Activated CD4-positive, CD25-positive, alpha-beta regulatory T cell treated with anti-CD3 and anti-CD28 coated beads, Interleukin-2, amount 50 U/mL, for 24 hours (primary cell): ENCODE measurements at places on chromosomes 13 and 19.
A peak's percentile ranks its signal among the peaks of the same experiment; 100 is the strongest.

DNA sequence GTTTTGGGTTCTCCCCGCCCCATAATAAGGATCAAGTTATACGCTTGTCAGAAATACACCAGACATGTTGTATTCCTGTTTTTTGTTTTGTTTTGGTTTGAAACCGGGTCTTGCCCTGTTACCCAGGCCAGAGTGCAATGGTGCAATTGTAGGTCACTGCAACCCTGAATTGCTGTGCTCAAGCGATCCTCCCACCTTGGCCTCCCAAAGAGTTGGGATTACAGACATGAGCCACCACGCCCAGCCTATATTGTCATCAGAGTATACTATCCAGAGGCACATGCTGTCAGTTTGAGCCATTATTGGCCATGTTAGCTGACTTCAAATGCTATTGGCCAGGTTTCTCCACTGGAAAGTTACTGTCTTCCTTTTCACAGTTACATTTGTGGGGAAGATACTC is 9.8 kb downstream of the SAFB start:
- ATAC-seq = no peak

- ATAC-seq = no peak
Observed at GRCh38 chr19:4396949-4397783, 3.2 kb downstream of the SH3GL1 start.

DNA sequence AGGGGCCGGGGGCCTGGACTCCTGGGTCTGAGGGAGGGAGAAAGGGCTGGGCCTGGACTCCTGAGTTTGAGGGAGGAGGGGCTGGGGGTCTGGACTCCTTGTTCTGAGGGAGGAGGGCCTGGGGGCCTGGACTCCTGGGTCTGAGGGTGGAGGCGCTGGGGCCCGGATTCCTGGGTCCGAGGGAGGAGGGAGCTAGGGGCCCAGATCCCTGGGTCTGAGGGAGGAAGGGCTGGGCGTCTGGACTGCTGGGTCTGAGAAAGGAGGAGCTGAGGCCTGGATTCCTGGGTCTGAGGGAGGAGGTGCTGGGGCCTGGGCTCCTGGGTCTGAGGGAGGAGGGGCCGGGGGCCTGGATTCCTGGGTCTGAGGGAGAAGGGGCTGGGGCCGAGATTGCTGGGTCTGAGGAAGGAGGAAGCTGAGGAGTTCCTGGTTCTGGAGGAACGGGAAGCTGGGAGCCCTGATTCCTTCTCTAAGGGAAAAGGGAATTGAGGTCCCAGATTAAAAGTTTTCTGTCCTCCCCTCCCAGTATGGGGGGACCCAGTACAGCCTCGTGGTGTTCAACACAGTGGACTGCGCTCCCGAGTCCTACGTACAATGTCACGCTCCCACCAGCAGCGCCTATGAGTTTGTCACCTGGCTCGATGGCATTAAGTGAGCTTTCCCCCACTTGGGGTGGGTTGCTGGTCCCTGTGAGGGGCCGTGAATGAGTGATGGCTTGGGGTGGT is 721 bp downstream of the MED25 start:
- ATAC-seq = no peak

DNA sequence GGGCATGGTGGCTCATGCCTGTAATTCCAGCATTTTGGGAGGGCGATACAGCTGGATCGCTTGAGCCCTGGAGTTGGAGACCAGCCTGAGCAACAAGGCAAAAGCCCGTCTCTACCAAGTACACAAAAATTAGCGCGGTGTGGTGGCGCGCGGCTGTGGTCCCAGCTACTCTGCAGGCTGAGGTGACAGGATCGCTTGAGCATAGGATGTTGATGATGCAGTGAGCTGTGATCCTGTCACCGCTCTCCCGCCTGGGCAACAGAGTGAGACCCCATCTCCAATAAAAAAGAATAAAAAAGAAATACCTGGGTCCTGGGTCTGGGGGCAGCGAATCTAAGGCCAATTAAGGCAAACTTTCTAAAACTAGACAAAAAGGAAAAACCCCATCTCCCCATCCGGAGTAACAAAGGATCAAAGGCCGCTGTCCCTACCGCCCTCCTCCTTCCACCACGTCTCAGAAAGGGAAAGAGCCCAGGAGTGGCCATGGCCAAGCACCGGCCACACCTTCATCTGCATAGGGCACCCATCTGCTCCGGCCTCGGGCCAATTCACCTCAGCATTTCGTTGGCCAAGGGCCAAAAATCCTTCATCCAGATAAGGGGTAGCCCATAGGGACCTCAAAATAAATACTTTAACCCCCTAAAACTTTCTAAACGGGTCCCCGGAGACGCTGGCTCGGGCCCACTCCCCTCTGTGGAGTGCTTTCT is 851 bp downstream of the ZNF320 start:
- no peak for ATAC-seq

- no peak for ATAC-seq
Observed at GRCh38 chr19:1840541-1841115, 7.7 kb downstream of the REXO1 start.

- no peak for ATAC-seq
Observed at GRCh38 chr19:19416280-19416679, 10.8 kb downstream of the GATAD2A start.

- no peak for ATAC-seq
Observed at GRCh38 chr13:98110749-98111148, 32.1 kb upstream of the FARP1 start.

- ATAC-seq = no peak
Observed at GRCh38 chr13:113902986-113903775, 39.3 kb upstream of the GAS6 start.

DNA sequence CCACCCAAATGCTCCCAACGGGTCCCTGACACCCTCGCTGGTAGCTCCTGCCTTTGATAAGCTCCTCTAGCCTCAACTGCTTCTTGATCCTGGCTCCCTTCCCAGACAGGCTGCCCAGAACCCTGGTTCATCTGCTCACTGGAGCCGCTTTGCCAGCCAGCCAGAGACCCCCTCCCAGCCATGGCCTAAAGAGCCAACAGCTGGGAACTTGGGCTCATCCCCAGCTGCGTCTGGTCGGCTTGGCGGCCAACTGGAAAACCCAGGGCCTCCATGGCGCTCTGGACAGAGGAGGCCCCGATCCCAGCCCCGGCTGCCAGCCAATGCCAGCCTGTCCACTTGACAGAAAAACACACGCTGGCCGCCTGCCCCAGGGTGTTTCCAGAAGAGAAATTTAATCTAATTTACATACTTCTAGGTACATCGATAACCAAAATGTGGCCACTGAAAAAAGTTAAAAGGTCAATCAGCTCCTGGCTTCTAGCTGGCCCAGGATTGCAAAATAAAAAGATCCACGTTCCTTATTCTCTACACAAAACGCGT is 3.0 kb upstream of the AKAP8L start:
- ATAC-seq = no peak

GRCh38 chr19:29795461-29796172 is 16.2 kb upstream of the CCNE1 start:
- ATAC-seq = no peak

- ATAC-seq = no peak
Observed at GRCh38 chr13:114256547-114256946, 21.9 kb downstream of the CDC16 start.

DNA sequence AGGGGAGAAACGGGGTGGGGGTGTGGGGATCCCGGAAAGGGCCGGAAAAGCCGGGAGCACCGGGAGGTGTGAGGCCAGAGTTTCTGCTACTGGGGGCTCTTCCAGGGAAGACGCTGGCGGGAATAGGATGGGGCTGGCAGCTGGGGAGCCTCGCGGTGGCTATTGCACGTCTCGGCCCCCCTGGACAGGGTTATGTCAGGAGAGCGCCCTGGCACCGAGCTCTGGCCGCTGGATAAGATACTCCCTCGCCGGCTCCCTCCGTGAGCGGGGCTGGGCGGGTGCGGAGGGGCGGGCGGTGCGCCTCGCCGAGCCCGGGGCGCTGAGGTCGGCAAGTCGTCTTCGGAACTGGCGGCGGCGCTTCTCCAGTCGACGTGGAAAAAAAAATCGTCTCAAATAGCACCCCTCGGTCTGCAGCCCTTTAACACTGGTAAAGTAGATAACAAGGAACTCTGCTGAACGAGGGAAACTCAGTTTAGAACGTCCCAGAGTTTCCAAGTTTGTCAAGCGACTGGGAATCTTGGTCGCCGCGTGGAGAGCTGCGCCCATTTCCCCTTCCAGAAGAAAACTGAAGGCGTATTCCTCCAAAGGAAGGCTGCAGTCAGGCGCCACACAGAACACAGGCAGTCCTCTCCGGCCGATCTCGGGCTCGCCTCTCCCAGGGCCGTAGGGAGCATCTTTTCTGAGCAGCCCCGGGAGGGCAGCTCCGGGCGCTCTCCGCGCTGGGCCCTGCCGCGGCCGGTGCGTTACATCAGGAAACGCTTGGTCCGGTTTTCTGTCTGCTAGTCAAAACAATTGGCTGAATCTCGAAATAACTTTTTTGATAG is 115.1 kb downstream of the KCNRG start:
- ATAC-seq = no peak

GRCh38 chr19:7488736-7489353 is at the start of gene PEX11G:
Gene PEX11G, minus strand, starts transcription at chr19:7489035. Its CDS starts 25 bp downstream, at chr19:7489010.
- peak; percentile 92 for ATAC-seq

GRCh38 chr19:49881672-49882394 is 4.3 kb downstream of the TBC1D17 start:
- ATAC-seq = no peak

GRCh38 chr13:42260903-42261654 is 10.9 kb upstream of the AKAP11 start:
- ATAC-seq = no peak

GRCh38 chr19:2046046-2046907 is 4.8 kb downstream of the MKNK2 start:
- no peak for ATAC-seq

DNA sequence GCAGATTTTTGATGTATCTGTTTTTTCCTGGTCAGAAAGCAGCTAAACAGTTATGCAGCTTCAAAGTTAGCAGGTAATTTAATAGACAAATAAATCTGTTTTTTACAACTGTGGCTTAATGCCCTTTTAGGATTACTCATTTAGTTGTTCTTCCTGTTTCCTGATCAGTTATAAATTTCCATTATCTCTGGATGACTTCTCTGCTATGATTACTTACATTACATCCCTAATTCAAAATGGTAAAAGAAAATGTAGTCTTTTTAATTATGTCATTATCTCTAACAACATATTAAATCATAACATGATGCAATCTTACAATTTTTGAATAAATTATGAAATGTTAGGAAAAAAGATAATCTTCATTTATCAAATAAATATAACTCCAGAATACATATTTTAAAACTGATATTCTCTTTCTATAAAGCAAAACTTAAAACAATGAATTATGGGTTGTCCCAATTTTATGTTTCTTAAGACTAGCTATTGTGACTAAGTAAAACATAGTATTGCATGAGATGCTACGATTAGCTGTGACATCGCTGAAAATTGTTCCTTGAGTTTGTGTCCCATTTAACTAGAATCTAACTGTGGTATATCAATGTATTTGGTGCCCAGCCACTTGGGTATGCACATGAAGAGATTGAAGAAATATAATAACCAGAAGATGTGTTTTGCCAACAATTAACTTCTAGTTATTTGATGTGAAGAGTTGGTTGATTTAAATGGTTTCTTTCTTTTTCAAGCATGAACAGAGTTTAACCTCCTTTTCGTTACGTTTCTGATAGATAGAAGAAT is 605.3 kb upstream of the SPRY2 start:
- ATAC-seq = no peak

- ATAC-seq = no peak
Observed at GRCh38 chr19:35421362-35421761, 26.7 kb upstream of the FFAR2 start.

DNA sequence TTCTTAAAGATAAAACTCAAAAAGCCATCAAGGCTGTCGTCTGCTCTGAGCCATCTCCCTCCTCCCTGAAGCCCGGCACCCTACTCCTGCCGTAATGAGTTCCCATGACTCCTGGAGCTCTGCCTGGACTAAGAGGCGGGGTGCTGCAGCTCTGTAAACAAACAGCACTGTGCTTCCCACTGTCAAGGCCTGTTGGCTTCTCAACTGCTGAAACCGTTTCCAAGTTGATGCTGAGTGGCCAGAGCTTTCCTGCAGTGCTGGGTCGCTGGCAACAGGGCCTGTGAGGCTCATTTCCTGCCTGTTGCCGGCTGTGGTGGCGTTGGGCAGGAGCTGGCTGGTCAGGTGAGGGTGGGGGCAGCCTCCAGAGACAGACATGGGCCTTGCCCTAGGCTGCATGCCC is 26.7 kb upstream of the ISYNA1 start:
- ATAC-seq = no peak

DNA sequence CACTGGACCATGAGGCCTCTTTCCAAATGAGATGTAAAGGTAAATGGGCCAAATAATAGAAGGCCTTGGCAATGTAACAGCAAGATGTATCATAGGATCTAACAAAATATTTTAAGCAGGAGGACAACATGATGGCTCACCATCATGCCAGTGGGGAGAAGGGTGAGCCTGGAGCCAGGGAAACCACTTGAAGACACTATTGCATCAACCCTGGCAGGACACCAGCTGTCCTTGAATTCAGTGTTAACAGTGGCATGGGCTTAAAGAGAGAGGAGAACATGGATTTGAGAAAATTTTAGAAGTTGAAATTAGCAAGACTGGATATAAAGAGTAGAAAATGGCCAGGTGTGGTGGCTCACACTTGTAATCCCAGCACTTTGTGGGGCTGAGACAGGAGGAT is 6.7 kb upstream of the RCBTB2 start:
- ATAC-seq = no peak

GRCh38 chr19:16067205-16067938 is 8.9 kb upstream of the TPM4 start:
- no peak for ATAC-seq

DNA sequence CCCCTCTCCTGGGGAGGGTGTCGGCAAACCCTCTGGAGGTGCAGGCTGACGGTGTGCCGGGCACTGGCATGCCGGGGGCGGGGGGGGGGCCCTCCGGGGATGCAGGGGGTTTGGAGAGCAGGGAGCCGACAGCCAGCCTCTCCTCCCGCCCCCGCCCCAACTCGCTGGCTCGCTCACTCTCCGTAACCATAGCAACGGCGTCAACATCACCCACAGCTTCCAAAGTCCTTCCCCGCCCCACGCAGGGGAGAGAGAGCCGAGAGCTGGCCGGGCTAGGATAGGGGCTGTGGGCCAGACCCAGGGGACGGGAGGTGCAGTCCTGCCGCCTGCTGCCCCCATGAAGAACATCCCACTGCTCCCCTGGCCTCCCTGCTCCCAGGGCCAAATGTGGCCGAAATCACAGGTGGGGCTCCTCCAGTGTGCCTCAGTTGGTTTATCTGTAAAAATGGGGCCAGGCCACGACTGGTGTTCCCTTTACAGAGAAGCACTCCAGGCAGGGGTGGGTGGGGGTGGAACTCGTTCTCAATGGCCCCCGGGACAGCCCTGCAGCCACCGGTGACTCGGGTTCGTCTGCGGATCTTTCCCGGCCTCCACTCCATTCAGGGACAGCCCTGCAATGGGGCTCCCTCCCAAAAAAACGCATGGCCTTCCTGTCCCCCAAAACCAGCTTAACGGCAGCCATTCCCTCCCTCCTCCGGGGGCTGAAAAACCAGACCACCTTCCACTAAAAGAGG is 3.2 kb downstream of the KLF16 start:
- no peak for ATAC-seq

- ATAC-seq = peak; percentile 65
Observed at GRCh38 chr13:32639502-32640105, 53.4 kb downstream of the PDS5B start.

GRCh38 chr19:2650515-2650914 is 52.0 kb downstream of the GNG7 start:
- no peak for ATAC-seq

GRCh38 chr19:1106841-1107660 is 3.3 kb downstream of the GPX4 start:
- no peak for ATAC-seq

- no peak for ATAC-seq
Observed at GRCh38 chr13:101111894-101112293, 304.4 kb downstream of the NALCN start.
